NCI-H2029 (cell line): ENCODE measurements at places on chromosomes 3 and 15.

DNA sequence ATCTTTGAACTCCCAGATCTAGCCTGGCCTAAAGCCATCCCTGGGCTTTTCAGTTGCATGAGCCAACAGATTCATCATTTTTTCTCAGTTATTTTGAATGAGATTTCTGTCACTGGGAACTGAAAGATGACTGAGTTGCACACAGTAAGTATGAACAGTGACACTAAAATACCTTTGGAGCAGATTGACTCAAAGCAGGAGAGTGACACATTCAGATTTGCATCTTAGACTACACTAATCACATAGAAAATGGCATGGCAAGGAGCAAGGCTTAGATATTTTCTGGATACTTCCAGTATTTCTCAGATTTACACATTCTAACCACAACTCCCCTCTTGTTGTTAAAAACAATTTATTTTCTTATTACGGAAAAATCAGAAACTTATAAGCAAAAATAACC lies 32.8 kb downstream of the SEC62 start:
- no peak for DNase-seq

- DNase-seq = no peak
These were observed 13.0 kb downstream of the PLCD1 start for GRCh38 chr3:38016410-38016809.

DNA sequence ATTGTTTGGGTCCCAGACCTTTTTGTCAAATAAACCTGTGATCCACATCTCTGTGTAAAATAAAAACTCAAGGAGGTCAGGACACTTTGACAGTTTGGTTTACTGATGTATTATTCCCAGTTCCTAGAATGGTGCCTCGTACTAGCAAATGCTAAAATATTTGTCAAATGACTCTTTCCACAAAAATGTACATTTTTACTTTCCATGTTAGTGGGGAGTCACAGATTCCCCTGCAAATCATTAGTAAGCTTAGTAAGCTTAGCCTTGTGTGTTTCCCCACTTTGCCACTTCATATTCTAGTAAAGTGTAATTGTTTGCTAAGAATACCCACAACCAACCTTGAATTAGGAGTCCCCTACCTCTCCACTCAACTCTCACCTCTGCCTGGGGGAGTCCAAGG lies 2.4 kb upstream of the MAGI1 start:
- DNase-seq = no peak

DNA sequence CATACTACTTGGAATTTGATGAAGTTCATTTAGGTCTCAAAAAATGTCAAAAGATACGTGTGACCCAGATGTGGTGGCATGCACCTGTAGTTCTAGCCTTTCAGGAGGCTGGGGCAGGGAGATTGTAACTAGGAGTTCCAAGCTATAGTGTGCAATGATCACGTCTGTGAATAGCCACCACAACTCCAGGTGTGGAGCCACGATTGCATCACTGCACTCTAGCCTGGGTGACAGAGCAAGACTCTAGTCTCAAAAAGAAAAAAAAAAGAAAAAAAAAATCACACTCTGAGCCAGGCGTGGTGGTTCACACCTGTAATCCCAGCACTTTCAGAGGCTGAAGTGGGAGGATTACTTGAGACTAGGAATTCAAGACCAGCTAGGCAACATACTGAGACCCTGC lies 14.2 kb downstream of the MAP4 start:
- no peak for DNase-seq

DNA sequence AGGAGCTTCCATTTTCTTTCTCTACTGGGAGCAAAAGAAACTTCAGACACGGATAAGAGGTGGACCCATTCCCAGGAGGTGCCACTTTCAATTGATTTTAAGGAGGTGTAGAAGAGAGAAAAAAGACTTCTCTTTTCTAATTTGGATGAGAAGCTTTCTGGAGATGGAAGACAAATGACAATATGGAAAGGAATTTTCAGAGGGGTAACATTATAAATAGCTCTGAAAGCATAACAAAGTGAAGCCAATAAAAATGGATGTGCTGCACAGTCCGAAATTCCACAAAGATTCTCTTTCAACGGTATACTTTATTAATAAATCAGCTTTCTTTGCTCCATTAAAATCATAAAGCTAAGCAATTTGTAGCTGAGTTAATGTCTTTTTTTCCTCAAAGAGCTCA lies 607.2 kb upstream of the MDFIC2 start:
- no peak for DNase-seq

DNA sequence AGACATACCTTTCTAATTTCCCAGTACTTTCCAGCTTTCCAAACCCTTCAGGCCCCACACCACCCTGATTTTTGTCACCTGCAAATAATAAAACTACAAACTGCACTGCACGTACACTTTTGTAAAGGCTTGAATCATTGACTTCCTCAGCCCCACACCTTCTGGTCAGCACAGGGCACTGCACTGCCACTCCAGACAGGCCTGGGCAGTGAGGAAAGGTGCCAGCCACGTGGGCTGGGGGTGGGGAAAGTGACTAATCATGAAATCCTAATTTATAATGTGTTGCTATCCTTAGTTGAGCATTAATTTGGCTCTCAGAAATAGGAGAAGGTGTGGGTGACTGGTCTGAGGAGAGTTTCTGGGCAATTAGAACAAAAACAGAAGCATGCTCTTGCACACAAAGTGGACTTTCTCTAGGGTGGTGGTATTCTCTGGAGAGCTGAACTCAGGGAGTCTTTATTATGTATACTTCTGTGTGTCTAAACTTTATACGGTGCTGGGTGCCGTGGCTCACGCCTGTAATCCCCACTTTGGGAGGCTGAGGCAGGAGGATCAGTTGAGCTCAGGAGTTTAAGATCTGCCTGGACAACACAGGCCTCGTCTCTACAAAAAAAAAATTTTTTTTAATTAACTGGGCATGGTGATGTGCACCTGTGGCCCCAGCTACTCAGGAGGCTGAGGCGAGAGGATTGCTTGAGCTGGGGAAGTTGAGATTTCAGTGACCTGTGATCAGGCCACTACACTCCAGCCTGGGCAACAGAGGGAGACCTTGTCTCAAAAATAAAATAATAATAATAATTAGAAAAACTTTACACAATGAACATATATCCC lies 58.2 kb upstream of the FLNB start:
- no peak for DNase-seq

GRCh38 chr3:129017484-129017899 lies 16.4 kb downstream of the EFCC1 start:
- no peak for DNase-seq

GRCh38 chr3:150107429-150108175 lies 136.9 kb upstream of the PFN2 start:
- DNase-seq = no peak

DNA sequence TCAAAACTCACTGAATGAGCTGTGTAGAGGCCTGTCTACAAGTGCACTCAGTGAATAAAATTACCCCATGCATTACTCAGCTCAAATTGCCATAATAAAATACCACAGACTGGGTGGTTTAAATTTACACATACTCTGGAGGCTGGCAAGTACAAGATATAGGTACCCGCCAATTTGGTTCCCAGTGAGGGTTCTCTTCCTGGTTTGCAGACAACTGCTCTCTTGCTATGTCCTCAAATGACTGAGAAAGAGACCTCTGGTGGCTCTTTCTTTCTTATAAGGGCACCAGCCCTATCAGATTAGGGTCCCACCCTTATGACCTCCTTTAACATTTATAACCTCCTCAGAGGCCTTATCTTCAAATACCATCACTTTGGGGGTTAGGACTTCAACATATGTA lies 237.0 kb downstream of the CPNE4 start:
- no peak for DNase-seq
